ENCODE measurements at places on chromosomes 13 and 19. TPM values are rescaled to one million over a fixed set of nuclear protein-coding genes. Genes with fewer than 3 reads are reported as not detected.
A peak's percentile ranks its signal among the peaks of the same experiment; 100 is the strongest.

DNA sequence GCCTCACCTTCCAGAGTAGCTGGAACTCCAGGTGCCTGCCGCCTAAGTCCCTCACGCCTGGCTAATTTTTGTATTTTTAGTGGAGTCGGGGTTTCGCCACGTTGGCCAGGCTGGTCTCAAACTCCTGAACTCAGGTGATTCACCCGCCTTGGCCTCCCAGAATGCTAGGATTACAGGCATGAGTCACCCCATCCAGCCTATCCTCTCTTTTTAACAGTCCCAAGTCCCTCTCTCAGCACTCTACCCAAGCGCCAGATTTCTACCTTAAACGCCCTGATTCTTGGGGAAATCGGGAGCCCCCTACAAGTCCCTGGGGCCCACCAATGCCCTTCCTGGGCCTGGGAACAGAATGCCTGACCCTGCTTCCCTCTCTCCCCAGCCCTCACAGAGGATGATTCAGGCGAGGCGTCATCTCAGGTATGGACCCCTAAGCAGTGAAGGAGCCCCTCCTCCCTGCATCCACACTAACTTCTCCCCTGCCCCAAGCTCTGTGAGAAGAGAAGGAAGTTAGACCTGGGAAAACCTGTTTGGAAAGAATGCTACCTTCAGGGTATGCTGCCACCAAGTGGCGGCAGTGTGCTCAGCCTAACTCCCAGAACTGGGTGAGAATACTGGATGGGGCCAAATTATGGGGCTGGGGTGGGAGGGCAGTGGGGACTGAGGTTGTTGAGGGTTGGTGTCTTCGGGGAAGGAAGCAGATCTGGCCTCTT lies 20.8 kb upstream of the EBI3 start:
- peaks cover 17% of the 10 kb centered on the region for H3K27me3 ChIP-seq
- no peak overlapping the region for H3K27ac ChIP-seq
- DNase-seq = peak; percentile 50

- DNase-seq = no peak
- H3K36me3 ChIP-seq = no peaks in the 10 kb centered on the region
- H3K27ac ChIP-seq = no peak overlapping the region
- H3K27me3 ChIP-seq = no peaks in the 10 kb centered on the region
Measured at GRCh38 chr13:111661052-111661451, 340.6 kb downstream of the TEX29 start.

DNA sequence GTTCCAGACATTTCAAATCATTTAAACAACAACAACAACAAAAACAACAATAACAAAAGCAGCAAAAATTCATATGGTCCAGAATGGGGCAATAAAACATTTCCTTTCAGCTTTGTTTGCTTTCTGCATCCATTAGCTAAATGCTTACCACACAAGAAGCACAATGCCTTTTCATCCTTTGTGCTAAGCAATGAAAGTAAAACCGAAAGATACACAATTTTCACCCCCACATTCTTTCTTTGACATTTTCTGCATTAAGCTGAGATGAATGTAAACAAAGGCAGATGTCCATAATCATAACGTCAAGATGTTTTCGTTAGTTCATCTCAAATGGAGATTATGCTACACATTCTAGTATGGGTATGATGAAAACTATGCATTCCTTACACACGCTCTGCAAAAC lies 568.5 kb downstream of the SLITRK6 start:
- no peak for DNase-seq
- H3K27me3 ChIP-seq = no peaks in the 10 kb centered on the region
- no peak overlapping the region for H3K27ac ChIP-seq

The ARL11 gene
- total RNA-seq = not detected

DNA sequence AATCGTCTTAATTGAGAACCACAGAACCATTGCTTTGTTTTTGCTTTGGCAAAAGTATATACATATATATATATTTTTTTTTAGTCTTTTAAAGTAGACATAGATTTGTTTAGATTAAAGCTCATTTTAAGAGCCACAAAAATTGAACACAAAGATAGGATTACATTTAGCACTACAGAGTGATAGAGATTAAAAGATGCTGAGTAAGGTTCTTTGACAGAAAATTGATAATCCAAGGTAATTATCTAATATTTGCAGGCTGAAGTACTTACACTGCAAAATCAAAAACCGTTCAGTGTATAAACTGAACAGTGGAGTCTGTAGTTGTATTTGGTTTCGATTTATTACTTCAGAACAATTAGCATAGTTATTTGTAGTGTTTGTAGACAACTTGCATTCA lies 24.5 kb upstream of the ZNF98 start:
- no peak overlapping the region for H3K27ac ChIP-seq
- no peaks in the 10 kb centered on the region for H3K36me3 ChIP-seq
- no peaks in the 10 kb centered on the region for H3K4me1 ChIP-seq
- no peak overlapping the region for H3K4me3 ChIP-seq
- H3K27me3 ChIP-seq = no peaks in the 10 kb centered on the region

DNA sequence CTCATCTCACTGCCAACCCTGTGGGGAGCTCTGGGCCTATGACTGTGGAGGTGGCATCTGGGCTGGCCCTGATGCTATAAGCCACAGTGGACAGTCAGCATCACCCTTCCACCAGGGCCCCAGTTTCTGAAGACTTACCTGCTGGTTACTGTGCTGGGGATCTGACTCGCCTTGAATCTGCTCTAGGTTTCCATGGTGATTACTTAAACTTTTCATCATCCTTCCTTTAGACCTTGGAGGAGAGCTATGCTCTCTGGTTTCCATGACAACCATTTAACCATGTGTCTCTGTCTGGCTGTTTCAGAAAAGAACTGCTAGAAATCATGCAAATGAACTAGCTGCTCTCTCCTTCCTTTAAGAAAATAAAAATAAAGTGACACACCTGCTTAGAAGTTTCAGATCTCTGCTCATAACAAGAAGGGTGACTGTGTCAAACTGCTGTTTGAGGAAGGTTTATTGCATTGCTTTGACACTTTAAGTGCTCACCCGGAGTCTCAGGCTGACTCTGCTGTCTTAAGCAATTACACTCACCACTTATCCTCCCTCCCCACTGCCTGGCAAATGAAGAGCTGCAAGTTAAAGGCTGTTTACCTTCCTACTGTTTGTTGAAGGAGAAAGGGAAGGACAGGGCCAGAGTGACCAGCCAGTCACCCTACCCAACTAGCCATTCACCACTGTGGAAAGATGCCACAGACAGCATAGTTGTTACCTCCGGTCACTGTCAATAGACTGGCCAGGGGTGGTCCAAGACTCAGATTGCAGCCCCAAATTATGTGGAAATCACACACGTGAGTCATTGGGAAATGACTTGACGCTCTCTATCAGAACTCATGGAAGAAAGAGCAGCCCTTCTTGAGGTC lies 87.6 kb downstream of the HSPH1 start:
- H3K4me1 ChIP-seq = no peaks in the 10 kb centered on the region
- H3K4me3 ChIP-seq = no peak overlapping the region
- no peaks in the 10 kb centered on the region for H3K36me3 ChIP-seq
- no peak overlapping the region for H3K27ac ChIP-seq
- no peaks in the 10 kb centered on the region for H3K27me3 ChIP-seq
- peak; percentile 34 for DNase-seq

GRCh38 chr13:83332751-83333150 lies 549.5 kb downstream of the SLITRK1 start:
- no peak overlapping the region for H3K4me3 ChIP-seq
- DNase-seq = no peak
- no peaks in the 10 kb centered on the region for H3K36me3 ChIP-seq
- H3K27me3 ChIP-seq = no peaks in the 10 kb centered on the region
- H3K27ac ChIP-seq = no peak overlapping the region
- peaks cover 9% of the 10 kb centered on the region for H3K4me1 ChIP-seq

DNA sequence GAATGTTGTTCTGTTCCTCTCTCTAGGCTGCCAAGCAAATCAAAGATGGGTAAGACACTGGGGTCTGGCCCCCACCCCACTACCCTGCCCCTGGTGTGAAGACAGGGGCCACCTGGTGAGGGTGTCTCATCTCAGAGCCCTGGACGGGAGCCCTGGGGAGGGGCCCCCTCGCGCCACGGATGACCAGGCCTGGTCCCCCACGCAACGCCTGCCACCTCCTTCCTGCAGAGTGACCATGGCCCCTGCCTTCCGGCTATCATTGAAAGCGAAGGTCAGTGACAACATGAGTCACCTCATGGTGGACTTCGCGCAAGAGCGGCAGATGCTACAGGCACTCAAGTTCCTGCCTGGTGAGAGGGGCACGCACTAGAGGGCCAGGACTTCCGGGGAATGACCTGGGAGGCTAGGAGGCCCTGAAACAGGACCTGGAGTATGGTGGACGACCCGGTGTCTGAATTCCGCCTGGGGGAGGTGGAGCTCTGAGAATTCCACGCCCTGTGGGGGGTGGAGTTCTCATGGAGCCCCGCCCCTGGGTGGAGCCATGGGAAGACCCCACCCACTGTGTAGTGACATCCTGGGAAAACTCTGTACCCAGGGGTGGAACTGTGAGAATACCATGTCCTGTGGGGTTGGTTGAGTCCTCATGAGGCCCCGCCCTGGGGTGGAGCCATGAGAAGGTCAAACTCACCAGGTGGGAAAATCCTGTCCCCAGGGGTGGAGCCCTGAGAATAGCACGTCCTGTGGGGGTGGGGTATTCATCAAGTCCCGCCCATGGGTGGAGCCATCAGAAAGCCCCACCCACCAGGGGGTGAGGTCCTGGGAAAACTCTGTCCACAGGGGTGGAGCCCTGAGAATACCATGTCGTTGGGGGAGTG lies 6.1 kb downstream of the FSD1 start:
- H3K27me3 ChIP-seq = peaks cover 17% of the 10 kb centered on the region
- H3K27ac ChIP-seq = no peak overlapping the region
- DNase-seq = no peak
- H3K4me1 ChIP-seq = no peaks in the 10 kb centered on the region
- H3K36me3 ChIP-seq = no peaks in the 10 kb centered on the region

DNA sequence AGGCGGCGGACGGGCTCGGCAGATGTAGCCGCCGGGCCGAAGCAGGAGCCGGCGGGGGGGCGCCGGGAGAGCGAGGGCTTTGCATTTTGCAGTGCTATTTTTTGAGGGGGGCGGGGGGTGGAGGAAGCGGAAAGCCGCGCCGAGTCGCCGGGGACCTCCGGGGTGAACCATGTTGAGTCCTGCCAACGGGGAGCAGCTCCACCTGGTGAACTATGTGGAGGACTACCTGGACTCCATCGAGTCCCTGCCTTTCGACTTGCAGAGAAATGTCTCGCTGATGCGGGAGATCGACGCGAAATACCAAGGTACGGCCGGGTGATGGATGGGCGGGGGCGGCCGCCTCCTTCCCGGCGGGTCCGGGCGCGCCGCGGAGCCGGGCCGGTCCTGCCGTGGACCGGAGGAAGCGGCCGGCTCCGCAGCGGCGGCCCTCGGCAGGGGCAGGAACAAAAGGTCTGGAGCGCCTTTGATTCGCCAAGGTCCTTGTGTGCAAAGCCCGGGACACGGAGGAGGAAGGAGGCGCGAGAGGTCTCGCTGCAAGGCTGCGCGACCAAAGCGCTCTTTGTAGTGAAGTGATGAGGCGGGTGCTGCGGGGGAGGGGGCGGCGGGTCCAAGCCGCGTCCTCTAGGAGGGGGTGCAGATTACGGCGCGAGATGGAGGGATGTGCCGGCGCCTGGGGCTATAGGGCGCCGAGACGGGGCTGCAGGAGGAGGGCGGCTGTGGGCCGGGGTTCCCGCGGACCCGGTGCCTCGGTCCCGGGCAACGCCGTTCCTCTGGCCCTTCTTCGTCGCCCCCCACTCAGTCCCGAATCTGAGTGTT lies 689 bp downstream of the ING1 start:
- H3K4me3 ChIP-seq = peak overlapping the region; percentile 92
- H3K36me3 ChIP-seq = peaks cover 19% of the 10 kb centered on the region
- peak; percentile 48 for DNase-seq

The ZNF490 gene
- total RNA-seq = 6.9 TPM

The CGB3 gene
- not detected for total RNA-seq

DNA sequence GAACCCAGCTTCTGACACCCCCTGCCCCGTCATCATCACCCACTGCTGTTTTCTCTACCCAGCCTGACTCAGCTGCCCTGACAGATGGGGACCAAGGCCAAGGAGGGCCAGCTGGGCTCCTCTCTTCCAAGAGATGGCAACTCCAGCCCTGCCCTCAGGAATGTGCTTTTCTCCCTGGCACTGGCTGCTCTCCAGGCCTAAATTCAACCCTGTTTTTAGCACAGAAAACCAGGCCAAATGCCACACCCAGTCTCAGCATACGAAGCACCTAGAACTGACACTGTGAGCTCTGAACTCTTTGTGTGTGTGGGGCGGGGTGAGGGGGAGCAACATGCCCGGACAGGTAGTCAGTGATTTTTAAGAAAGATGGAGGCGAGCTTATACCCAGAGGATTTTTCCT lies 23.4 kb upstream of the IGFL1 start:
- H3K27ac ChIP-seq = peak overlapping the region; percentile 40
- peaks cover 55% of the 10 kb centered on the region for H3K4me1 ChIP-seq
- no peak overlapping the region for H3K4me3 ChIP-seq
- DNase-seq = peak; percentile 96
- H3K36me3 ChIP-seq = no peaks in the 10 kb centered on the region
- H3K27me3 ChIP-seq = no peaks in the 10 kb centered on the region

GRCh38 chr13:48680756-48681392 lies 27.1 kb downstream of the CYSLTR2 start:
- no peaks in the 10 kb centered on the region for H3K4me1 ChIP-seq
- H3K4me3 ChIP-seq = no peak overlapping the region
- DNase-seq = no peak
- H3K36me3 ChIP-seq = no peaks in the 10 kb centered on the region

The LRRC63 gene
- total RNA-seq = not detected

DNA sequence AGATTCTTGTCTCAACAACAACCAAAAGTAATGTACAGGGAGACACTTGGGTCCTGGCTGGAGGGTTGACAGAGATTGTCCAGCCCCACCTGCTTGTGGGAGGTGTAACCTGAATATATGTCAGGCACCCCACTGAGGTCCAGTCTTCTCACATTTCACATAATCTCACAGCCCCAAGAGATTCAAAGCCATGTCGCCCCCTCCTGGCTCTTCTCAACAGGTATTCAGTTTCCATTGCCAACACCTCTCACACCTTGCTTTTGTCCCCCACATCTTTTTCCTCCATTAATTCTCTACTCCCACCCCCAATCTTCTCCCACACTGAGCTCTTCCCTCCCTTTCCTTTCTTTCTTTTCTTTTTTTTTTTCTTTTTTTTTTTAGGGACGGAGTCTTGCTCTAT lies 11.2 kb downstream of the UNC13A start:
- H3K27me3 ChIP-seq = peaks cover 61% of the 10 kb centered on the region
- H3K36me3 ChIP-seq = no peaks in the 10 kb centered on the region
- H3K4me3 ChIP-seq = no peak overlapping the region
- H3K4me1 ChIP-seq = peaks cover 5% of the 10 kb centered on the region
- H3K27ac ChIP-seq = no peak overlapping the region

- no peak overlapping the region for H3K27ac ChIP-seq
- no peak overlapping the region for H3K4me3 ChIP-seq
- H3K36me3 ChIP-seq = peaks cover 4% of the 10 kb centered on the region
- no peaks in the 10 kb centered on the region for H3K27me3 ChIP-seq
Measured at GRCh38 chr19:43625918-43626579, 6.6 kb upstream of the ZNF428 start.

DNA sequence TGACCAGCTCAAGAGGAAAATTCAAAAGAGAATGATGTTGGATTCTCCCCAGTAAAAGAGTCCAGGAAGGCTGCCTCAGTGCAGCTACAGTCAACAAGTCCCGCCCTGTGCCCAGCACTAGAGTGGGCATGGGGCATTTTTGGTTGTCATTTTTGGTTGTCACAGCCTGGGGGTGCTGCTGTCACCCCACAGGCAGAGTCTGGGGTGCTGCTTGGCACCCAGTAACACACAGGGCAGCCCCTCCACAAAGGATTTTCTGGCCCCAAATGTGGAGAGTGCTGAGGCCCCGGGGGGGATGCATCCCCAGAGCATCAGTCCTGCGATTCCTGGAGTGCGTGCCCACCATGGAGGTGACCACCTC lies 28.2 kb upstream of the TMEM255B start:
- H3K36me3 ChIP-seq = no peaks in the 10 kb centered on the region
- H3K27me3 ChIP-seq = peaks cover 29% of the 10 kb centered on the region

Data from MCF 10A (cell line).